Small intestine (tissue), 16 donors: ENCODE measurements at places on chromosomes 16 and 17.
A peak's percentile ranks its signal among the peaks of the same experiment; 100 is the strongest.

DNA sequence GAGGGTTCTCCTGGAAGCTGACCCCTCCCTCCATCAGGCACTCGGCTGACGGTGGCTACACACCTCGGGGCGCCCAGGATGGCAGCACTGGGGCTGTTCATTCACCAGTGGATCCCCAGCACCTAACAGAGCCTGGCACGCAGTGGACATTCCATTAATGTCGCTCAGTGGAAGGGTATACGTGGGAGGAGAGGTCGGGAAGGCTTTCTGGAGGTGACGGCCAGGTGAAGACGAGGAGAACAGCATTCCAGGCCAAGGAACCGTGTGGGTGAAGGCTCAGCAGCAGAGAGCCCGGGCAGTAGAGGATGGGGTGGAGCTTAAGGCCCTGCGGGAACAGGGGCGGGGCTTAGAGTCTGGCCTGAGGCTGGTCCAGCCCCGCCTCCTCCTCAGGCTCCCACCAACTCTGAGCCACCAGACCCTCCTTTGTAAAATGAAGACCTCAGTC, 2.5 kb upstream of the HS3ST6 start:
- peaks cover 37% of the 10 kb centered on the region for H3K27me3 ChIP-seq

DNA sequence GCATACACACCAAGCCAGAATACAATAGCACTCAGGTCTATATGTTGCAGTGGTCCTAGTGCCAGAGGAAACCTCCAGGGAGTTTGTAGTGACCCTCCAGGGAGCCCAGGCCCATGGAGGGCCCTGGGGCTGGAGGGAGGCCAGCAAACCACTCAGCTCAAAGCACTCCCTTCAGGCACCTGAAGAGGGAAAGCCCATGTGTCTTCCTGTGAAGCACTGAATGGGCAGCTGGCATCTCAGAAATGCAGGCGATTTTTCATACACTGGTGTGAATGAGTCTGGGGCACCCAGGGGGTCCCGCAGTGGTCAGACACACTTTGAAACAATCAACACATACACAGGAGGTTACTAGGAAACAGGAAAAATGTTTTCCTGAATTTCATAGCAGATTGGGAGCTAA, 12.8 kb downstream of the TBC1D26 start:
- H3K36me3 ChIP-seq: no peaks in the 10 kb centered on the region
- no peak overlapping the region for H3K27ac ChIP-seq
- DNase-seq: no peak
- H3K4me3 ChIP-seq: no peak overlapping the region

DNA sequence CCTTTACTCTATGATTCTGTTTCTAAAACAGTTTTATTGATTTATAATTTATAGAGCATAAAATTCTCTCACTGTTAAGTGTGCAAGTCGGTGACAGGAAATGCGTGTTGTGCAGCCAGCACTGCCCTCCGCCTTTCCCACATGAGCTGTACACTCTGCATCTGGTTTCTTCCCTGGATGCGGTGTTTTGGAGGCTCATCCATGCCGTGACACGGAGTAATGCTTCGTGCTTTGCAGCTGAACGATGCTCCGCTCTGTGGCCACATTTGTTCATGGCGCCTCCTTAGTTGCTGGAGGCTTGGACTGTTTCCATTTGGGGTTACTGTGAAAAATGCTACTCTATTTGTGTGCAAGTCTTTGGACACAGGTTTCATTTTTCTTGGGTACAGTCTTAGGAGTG, 7.2 kb upstream of the IGFALS start:
- no peaks in the 10 kb centered on the region for H3K4me1 ChIP-seq
- no peaks in the 10 kb centered on the region for H3K36me3 ChIP-seq
- DNase-seq: no peak

DNA sequence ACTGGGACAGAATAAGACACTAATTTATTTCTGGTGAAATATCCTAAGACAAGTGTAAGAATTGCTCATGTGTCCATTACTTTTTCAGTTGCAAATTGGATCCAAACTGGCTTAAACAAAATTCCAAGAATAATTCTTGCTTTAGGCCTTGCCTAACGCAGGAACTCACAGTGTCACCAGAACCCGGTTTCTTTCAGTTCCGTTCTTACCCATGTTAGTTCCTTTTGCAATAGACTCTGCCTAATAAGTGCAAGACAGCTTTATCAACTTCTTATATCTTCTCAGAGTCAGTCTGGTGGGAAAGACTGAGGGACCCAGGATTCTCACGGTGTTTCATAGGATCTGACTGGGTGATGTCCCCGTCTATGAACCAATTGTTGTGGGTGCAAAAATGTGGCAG, 24.7 kb downstream of the GDE1 start:
- no peaks in the 10 kb centered on the region for H3K4me1 ChIP-seq
- DNase-seq: no peak
- H3K27me3 ChIP-seq: no peaks in the 10 kb centered on the region
- H3K36me3 ChIP-seq: peaks cover 7% of the 10 kb centered on the region
- no peak overlapping the region for H3K27ac ChIP-seq

GRCh38 chr17:75396796-75397195, 8.7 kb downstream of the GRB2 start:
- H3K4me1 ChIP-seq: peaks cover 8% of the 10 kb centered on the region
- H3K4me3 ChIP-seq: no peak overlapping the region
- H3K36me3 ChIP-seq: peaks cover 10% of the 10 kb centered on the region
- H3K27ac ChIP-seq: no peak overlapping the region

DNA sequence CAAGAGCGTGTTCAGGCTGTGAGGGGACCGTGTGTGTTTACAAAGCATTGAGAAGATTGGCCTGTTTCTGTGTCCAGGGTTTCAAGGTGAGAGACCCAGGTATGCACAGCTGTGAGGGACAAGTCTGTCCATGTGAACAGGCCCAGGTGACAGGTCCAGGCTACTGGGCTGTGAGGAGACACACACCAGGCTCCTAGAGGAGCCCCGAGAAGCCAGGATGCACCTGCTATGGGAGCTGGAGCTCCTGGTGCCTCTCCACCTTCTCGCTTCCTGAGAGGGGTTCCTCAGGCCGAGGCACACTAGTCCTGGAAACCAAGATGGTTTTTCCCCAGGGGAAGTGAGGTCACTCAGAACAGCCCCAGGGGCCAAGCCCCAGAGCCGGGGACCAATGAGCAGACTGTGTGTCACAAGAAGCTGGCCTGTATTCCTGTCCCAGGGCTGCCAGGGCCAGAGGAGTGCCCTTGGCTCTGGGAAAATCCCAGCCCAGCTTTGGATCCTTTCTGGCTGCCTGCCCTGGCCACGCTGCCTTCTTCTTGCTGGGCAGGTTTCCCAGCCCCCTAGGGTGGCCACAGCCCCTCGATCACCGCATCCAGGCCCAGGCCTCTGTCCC, 153.4 kb upstream of the PLCG2 start:
- no peak overlapping the region for H3K27ac ChIP-seq
- peaks cover 3% of the 10 kb centered on the region for H3K36me3 ChIP-seq
- H3K27me3 ChIP-seq: no peaks in the 10 kb centered on the region
- DNase-seq: no peak
- no peaks in the 10 kb centered on the region for H3K4me1 ChIP-seq

DNA sequence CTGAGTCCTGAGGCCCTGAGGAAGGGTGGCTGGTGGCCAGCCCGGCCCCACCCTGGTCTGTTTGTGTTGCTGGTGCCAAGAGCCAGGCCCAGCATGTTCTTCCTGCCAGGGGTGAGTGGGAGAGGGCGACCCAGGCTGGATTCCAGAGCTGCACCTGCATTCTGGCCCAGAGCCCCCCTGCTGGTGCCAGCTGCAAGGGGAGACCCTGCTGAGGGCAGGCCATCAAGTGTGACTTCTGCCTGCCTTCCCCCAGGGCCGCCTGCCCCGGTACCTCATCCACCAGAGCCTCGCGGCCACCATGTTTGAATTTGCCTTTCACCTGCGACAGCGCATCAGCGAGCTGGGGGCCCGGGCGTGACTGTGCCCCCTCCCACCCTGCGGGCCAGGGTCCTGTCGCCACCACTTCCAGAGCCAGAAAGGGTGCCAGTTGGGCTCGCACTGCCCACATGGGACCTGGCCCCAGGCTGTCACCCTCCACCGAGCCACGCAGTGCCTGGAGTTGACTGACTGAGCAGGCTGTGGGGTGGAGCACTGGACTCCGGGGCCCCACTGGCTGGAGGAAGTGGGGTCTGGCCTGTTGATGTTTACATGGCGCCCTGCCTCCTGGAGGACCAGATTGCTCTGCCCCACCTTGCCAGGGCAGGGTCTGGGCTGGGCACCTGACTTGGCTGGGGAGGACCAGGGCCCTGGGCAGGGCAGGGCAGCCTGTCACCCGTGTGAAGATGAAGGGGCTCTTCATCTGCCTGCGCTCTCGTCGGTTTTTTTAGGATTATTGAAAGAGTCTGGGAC, 2.4 kb upstream of the TCAP start:
- no peaks in the 10 kb centered on the region for H3K27me3 ChIP-seq
- H3K4me1 ChIP-seq: no peaks in the 10 kb centered on the region
- H3K4me3 ChIP-seq: no peak overlapping the region

DNA sequence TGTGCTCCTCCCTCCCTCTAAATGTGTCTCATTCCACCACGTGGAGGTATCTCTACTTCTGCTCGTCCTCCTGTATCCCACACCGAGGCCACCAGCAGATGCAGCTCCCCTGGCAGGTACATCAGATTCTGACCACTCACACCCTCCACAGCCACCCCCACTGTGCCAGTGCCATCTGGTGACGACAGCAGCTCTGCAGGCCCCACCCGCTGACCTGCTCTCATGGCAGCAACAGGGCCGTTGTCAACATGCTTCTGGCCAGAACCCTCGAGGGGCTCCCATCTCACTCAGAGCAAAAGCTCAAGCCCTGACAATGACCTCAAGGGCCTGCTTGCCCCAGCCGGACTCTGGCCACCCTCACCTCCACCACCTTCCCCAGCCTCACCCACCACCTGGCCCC, 93.4 kb downstream of the AMFR start:
- H3K4me1 ChIP-seq: no peaks in the 10 kb centered on the region
- H3K4me3 ChIP-seq: no peak overlapping the region
- no peak overlapping the region for H3K27ac ChIP-seq
- H3K36me3 ChIP-seq: no peaks in the 10 kb centered on the region
- no peaks in the 10 kb centered on the region for H3K27me3 ChIP-seq

GRCh38 chr16:700684-701584, 4.7 kb downstream of the FBXL16 start:
- no peak overlapping the region for H3K4me3 ChIP-seq
- no peak overlapping the region for H3K27ac ChIP-seq
- H3K4me1 ChIP-seq: peaks cover under 1% of the 10 kb centered on the region
- peaks cover 76% of the 10 kb centered on the region for H3K27me3 ChIP-seq
- no peak for DNase-seq

DNA sequence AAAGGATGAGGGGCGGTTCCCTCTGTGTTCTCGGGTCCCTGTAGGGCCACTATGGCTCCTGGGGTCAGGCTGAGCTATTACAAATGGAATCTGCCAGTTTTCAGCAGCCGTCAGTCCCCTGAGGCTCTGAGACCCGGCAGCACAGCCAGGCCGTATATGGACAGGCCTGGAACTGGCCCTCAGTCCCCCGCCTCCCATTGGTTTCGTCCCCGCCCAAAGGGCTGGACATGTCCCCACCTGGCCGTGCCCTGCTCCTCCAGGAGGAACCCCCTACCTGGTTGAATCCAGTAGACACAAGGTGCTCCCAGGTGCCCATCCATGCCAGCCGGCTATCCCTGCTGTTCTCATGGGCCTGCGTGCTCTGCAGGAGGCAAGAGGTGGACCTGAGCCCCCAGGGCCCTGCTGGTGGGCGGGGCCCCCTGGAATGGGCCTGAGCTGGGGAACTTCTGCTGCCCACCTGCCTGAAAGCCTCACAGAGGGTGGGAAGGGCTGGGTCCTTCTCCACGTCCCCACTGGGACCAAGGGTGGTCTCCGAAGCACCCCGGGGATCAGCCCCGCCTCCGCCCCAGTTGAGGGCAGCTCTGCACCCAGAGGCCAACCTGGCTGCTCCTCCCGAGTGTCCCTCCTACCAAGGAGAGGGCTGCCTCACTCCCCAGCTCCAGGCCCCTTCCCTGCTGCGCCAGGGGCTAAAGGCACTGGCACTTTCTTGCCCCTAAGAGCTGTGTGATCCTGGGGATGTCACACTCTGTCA, 16.8 kb downstream of the VASN start:
- no peak overlapping the region for H3K27ac ChIP-seq
- H3K4me1 ChIP-seq: peaks cover 16% of the 10 kb centered on the region
- no peaks in the 10 kb centered on the region for H3K36me3 ChIP-seq
- H3K4me3 ChIP-seq: no peak overlapping the region

DNA sequence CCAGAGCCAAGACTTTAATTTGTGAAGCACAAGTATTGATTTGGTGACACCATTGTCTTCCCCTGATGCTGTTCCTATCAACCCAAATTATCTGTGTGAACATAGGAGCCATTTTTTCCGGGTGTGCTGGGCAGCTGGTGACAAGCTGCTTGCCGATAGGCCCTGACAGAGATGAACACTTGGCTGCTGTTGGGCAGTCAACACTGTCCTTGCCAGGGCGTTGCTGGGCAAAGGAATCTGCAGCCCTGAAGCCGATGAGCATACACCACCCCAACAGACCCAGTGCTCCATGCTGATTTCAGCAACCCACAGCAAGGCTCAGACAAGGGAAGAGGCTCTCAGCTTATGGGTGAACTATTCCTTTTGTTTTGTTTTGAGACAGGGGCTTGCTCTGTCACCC, 105.4 kb downstream of the YPEL2 start:
- H3K4me1 ChIP-seq: peaks cover 2% of the 10 kb centered on the region
- no peak overlapping the region for H3K27ac ChIP-seq
- H3K27me3 ChIP-seq: no peaks in the 10 kb centered on the region

GRCh38 chr16:81036751-81037350, 1.2 kb downstream of the ATMIN start:
- DNase-seq: peak; percentile 24
